Cardiac muscle cell (in vitro differentiated cells and primary cell): ENCODE measurements at places on chromosomes 2 and 18. TPM values are rescaled to one million over a fixed set of nuclear protein-coding genes. Genes with fewer than 3 reads are reported as not detected.

REG3G gene
- total RNA-seq, result not detected in 2 replicates

SPATA3 gene
- total RNA-seq, result not detected in 2 replicates

GLI2 gene
- total RNA-seq, result 9.5 and 13.8 TPM in 2 replicates

- no peak overlapping the region for H3K27ac ChIP-seq
- DNase-seq, result no peak
- H3K4me1 ChIP-seq, result peaks cover 15% of the 10 kb centered on the region
- no peaks in the 10 kb centered on the region for H3K27me3 ChIP-seq
- H3K4me3 ChIP-seq, result no peak overlapping the region
Observed at GRCh38 chr2:98468621-98469236, 24.1 kb downstream of the INPP4A start.

DNA sequence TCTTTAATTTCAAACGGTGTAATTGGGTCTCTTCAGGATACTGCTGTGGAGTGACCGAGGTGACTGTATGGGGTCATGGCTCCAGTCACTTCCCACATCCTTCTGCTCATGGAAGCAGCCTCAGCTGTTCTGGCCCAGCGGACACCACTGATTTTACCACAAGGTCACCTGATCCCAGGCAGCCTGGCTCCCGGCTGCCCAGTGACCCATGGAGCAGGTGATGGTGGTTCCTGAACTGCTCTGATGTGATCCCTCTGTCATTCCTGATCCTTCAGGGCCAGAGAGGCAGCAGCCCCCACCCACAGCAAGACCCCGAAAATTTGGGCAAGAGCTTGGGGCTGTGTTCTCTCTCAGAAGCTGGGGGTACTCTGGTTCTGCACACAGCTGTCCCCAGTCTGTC lies 35.5 kb upstream of the HS6ST1 start:
- no peaks in the 10 kb centered on the region for H3K4me1 ChIP-seq
- no peak overlapping the region for H3K4me3 ChIP-seq
- H3K36me3 ChIP-seq, result no peaks in the 10 kb centered on the region

DNA sequence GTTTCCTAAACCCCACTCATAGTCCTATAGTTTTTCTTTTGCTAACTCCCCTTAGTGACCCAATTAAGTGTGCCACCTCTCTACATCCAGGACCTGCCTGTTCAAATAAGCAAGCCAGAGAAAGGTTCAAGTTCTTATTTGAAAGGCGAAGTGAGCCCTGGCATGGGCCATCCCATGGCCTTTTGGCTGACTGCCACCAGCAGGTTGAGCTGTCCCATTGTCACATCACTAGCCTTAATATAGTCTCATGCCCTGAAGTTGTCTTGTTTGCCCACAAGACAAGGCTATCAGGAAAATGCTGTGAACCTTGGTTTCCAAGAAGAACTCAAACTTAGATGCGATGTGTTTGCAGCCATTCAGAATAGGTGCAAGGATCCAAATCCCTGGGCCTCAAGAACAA lies 158.8 kb downstream of the SH3RF3 start:
- no peak for DNase-seq
- H3K27me3 ChIP-seq, result peaks cover 18% of the 10 kb centered on the region
- no peaks in the 10 kb centered on the region for H3K4me1 ChIP-seq
- no peak overlapping the region for H3K4me3 ChIP-seq
- H3K36me3 ChIP-seq, result no peaks in the 10 kb centered on the region

- no peaks in the 10 kb centered on the region for H3K4me1 ChIP-seq
- no peak overlapping the region for H3K4me3 ChIP-seq
- H3K27me3 ChIP-seq, result no peaks in the 10 kb centered on the region
Observed at GRCh38 chr18:69883781-69884180, 63.9 kb downstream of the CD226 start.

DNA sequence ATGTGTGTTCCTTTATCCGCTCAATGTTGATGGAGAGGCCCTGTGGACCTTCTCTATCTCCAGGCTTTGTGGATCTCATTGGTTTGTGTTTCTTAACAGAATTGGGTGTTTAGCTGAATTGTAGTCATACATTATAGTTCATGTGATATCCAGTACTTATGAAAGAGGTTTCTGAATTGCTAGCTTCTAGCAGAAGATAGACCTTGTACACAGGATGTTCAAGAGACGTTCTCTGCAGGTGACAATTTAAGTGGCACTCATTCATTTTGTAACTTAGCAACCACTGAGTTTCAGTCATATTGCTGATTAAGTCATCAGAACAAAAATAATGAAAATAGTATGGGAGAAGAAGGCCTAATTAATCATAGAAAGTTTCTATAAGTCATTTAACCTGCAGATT lies 279.2 kb downstream of the ALPK2 start:
- H3K4me3 ChIP-seq, result no peak overlapping the region
- H3K27me3 ChIP-seq, result no peaks in the 10 kb centered on the region
- no peak for DNase-seq
- no peak overlapping the region for H3K27ac ChIP-seq

- no peaks in the 10 kb centered on the region for H3K36me3 ChIP-seq
- no peaks in the 10 kb centered on the region for H3K27me3 ChIP-seq
- DNase-seq, result peak; percentile 38
- H3K4me3 ChIP-seq, result no peak overlapping the region
Observed at GRCh38 chr2:30503007-30503694, 56.1 kb downstream of the LCLAT1 start.

GRCh38 chr2:11009891-11010290 lies 98.2 kb downstream of the KCNF1 start:
- H3K27me3 ChIP-seq, result no peaks in the 10 kb centered on the region
- no peak overlapping the region for H3K4me3 ChIP-seq
- H3K4me1 ChIP-seq, result no peaks in the 10 kb centered on the region

GRCh38 chr2:204669382-204669781 lies 124.1 kb downstream of the PARD3B start:
- no peak overlapping the region for H3K4me3 ChIP-seq
- no peak for DNase-seq
- H3K4me1 ChIP-seq, result peaks cover 2% of the 10 kb centered on the region
- H3K27me3 ChIP-seq, result no peaks in the 10 kb centered on the region
